ENCODE measurements at places on chromosomes 2 and 18.

GRCh38 chr2:164928101-164928673 is 27.1 kb downstream of the SLC38A11 start:
- DNase-seq, result no peak

DNA sequence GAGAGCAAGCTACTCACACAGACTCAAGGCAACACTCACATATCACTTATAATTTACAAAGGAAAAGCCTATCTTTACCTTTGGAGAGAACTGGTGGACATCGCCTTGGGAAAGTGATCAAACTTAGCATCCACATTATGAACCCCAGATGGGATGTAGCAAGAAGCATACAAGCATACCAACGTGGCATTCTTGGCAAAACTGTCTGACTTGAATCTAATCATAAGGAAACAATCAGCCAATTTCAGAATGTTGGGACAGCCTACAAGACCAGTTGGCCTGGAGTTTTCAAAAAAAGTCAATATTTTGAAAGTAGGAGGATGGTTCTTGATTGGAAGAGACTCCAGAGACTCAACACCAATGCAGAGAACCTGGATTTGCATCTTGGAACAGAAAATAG is 79.1 kb upstream of the PMAIP1 start:
- DNase-seq, result no peak

DNA sequence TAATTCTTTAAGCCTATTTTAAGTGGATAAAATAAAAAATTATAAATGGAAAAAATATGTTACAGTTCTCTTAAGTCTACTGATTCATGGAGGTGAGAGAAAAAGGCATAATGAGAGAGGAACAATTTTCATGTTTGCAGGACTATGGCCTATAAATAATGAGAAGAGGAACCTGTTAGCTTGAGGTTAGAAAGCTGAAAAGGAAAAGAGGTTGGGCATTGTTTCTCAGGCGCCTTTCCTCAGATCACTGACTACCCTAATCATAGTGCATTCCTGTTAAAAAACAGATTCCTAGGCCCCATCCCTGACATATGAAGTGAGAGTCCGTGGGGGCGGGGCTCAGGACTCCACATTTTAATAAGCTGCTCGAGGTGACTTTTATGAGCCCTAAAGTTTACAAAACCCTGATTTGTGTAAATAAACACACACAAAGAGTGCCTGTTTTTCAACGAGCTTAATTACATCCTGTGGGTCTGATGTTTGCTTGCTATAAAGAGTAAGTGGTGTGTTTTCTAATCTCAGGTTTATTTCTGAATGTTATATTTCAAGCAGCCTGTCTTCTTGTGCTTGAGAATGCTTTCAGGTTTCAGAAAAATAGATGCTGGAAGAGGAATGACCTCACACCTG is 335.5 kb downstream of the CLIP4 start:
- DNase-seq, result no peak

DNA sequence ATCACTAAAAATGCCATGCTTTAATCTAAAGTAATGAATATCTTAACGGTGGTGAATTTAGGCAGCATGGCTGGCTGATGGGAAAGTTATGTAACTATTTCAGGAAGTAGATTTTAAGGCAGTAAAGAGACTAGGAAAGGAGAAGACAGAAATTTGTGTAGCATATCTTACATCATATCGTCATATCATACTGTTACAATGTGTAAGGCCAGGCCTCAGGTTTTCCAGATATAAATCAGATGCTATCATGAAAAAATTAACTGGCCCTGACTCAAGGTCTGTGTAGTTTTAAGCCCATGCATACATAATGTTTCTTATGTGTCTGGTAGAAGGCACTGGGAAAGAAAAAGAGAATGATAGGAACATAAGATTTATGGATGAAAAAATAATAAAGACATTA is 8.9 kb upstream of the FAP start:
- DNase-seq, result no peak

GRCh38 chr2:17873021-17873420 is 5.4 kb upstream of the KCNS3 start:
- DNase-seq, result no peak

DNA sequence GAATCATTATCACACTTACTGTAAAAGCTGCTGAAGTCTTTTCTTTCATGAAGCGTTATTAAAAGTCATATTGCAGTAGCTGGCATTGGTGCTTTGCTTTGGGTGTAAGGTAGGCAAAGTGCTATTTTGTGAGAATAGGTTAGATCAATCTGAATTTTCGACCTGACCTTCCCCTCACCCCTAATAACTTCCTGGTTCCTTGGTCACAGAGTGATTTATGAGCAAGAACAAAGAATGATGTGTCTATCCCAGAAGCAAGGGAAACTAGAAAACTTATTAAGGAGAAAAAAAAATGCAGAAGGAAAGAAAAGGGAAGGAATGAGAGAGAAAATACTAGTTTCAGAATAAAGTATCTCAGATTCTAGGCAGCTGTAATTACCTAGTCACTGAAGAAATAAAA is 163.1 kb upstream of the MEIS1 start:
- DNase-seq, result no peak

GRCh38 chr2:240372101-240372500 is 63.4 kb upstream of the GPC1 start:
- DNase-seq, result no peak

DNA sequence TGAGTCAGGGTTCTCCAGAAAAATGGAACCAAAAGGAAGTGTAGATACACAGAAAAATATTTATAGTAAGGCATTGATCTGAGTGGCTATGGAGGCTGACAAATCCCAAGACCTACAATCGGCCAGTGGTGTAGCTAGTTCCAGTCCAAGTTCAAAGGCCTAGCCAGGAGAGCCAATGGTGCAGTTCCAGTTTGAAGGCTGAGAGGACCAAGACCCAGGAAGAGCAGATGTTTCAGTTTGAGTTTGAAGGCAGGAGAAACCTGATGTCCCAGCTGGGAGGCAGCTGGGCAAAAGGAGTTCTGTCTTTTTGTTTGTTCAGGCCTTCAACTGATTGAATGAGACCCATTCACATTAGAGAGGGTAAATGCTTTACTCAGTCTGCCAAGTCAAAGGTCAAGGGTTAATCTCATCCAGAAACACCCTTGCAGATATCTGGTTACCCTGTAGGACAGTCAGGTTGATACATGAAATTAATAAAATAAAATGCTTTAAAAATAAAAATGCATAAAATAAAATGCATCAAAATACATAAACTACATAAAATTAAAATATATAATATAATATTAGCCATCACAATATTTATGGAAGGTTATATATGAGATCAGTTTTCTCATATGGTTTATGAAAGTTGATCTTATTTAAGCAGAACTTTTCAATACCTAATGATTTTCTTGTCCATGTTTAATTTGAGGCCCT is 38.7 kb downstream of the KCNE4 start:
- DNase-seq, result no peak

DNA sequence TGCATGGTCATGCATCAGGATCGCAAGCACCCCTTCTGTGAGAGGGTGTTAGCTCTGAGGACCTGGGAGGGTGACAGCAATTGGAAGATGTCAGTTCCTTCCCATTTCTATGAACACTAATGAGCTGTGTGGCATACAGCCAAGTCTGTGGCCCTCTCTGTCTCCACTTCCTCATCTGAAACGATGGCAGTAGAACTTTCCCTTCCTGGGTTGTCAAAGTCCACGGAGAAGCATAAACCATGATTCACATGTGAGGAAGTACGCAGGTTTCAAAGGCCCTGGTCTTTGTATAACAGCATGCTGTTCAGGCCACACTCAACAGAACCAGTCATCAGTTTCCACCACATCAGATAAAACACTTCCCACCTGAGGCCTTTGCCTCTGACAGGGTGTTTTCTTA is 167.4 kb upstream of the RAB6C start:
- no peak for DNase-seq

DNA sequence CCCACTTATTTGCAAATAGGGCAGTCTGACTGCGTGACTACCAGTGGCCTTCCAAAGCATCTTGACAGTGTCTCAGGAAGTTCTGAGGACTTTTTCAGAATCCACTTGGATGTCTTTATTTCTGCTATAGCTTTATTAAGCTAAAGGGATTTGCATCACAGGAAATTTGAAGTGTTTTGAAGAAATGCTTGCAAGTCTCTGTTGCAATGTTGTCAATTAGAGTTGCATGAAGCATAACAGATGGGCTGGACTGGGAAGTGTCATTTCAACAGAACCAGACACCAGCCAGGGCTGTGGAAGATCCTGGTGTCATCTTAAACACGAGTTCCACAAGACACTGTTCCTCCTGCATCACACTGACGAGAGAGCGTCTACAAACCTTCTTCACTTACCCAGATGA is 224.5 kb downstream of the EN1 start:
- DNase-seq, result no peak

DNA sequence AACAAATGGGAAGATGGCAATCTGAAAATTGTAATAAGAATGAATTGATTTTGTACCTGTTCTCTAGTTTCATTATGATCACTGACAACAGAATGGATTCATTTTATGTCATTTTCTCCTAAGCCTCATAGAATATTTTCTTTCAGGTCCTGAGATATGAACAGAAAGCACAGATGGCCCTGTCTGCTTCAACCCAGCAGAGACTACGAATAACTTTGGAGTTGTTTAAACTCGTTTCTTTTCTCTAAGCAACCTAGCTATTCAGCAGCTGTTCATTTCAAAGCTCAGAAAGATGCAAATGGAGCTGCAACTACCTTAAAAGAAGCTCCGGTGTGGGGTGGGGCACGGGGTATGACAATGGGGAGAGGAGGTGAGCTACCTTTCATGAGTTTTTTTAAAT is 124.9 kb downstream of the ALK start:
- DNase-seq, result no peak

GRCh38 chr2:26678035-26678434 is 14.5 kb upstream of the KCNK3 start:
- no peak for DNase-seq

DNA sequence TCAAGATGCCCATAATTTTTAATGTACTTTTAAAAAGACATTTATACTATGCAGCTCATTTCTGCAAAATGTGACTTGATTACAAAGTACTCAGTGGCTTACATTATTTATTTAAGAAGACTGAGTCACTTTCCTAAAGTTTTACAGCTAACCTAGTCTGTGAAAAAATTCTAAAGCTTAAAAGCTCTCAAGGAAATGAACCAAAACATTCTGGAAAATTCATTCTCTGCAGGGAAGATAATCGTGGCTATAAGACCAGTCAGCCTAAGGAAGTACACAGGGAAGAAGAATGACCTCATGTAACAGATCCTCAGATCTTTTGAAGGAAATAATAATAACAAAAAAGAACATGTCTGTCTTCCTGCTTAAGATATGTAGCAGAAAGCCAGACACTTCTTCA is 232.1 kb upstream of the STK17B start:
- DNase-seq, result no peak

- DNase-seq, result no peak
Measured at GRCh38 chr2:148303161-148303560, 282.3 kb downstream of the MBD5 start.

DNA sequence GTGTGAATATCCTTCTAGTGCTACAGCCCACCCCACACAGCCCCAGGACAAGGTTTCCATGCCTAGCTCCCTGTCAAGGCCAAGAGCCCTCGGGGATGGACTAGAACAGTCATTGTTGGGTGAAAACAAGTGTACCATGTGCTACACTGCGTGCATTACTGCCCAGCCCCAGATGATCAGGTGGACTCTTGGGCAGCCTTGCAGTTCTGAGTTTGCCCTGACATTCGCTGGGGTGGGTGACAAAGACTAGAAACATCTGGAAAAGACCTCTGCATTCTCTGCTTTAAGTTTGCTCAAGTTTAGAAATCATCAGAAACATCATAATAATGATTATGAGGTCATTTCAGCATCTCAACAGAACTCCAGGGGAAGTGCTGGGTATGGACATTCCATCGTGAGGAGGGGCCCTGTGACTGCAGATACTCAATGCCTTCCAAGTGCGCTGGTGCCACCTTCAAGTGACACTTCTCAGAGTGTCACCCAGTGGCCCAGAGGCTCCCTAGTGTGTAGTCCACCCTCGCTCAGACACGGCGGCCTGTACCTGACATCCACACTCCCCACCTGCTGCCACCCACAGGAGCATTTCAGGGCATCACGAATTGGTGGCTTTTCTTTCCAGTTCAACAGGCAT is 5.3 kb upstream of the PXDN start:
- no peak for DNase-seq
